Cortex of kidney (tissue), 1 donor: ENCODE measurements at places on chromosomes 13 and 19.

DNA sequence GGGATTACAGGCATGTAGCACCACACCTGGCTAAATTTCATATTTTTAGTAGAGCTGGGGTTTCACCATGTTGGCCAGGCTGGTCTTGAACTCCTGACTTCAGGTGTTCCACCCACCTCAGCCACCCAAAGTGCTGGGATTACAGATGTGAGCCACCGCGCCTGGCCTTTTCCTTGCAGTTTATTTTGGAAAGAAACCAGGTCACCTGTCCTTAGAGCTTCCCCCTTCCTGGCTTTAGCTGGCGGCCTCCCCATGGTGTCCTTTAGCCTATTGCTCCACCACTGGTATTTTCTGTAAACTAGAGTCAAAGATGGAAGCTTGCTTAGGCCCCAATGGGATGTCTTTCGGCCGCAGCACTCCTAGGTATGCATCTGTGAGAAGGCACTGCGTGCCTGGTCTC is 91.2 kb downstream of the DPF1 start:
- no peak for DNase-seq

GRCh38 chr19:13492128-13492527 is 14.2 kb downstream of the CACNA1A start:
- no peak for DNase-seq

GRCh38 chr13:96052656-96053002 is 572 bp downstream of the UGGT2 start:
- DNase-seq: no peak

DNA sequence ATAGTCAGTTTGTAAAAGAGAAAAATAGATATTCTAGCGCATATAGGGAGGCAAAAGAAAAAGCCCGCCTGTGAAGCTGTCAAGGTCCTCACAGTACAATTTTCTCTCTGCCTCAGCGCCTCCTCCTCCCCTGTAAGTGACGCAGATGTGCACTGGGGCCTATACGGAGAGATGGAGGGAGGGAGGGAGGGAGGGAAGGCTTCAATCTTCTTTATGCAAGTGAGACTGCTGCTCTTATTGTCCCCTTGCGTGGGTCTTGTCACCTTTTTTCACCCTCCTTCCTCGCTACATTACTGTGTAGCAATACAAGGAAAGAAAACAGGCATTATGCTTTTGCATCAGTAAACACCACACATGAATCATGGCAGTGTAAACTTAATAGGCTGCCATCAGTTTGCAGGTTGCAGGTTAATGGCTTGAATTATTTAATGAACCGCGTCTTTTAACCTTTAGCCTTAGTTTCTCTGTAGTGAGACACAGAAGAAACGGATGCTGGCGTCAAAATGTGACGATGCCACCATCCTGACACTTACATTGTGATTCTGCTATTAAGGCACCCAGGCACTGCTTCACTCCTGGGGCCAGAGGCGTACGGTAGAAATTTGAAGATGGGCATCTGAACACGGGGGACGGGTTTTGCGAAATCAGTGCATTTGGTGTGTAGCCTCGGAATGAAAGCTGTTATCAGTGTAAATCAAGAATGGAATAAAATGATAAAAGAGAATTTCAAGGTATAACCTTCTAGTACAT is at the start of gene KLHL1:
Gene KLHL1, minus strand, starts transcription at position 97 of the 750 bp plus-strand sequence. CDS start 753 bp downstream, outside the sequence.
- no peak for DNase-seq

GRCh38 chr13:44417446-44417845 is 43.8 kb downstream of the SERP2 start:
- no peak for DNase-seq

DNA sequence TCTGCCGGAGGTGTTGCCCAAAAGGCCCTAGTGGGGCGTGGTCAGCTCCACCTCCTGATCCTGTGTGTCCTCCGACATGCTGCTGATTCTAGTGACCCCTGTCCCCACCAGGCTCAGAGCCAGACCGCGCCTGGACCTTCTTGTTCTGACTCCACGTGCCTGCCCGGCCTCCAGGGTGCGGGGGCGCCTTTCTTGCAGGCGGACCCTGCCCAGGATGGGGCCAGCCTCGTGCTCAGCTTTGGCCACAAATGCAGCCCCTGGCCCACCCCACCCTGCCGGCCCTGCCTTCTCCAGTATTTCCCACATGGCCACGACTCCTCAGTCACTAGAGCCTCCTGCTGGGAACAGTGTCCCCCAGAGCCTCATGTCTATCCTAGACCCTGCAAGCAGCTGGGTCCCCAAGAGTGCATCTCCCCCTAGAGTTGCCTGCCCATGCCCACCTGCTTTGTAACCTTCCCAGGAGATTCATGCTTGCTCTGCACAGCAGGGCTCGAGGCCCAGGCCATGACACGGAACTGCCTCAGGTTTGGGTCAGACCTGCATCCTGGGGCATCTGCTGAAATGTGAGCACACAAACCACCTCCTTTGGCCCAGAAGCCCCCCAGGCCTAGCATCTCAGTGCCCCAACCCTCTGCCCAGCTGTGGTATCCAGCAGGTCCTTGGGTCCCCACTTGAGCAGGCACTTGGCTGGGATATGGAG is 27.0 kb downstream of the TMEM161A start:
- no peak for DNase-seq

- DNase-seq: no peak
These were observed 213.9 kb upstream of the TSHZ3 start for GRCh38 chr19:31562966-31563612.

DNA sequence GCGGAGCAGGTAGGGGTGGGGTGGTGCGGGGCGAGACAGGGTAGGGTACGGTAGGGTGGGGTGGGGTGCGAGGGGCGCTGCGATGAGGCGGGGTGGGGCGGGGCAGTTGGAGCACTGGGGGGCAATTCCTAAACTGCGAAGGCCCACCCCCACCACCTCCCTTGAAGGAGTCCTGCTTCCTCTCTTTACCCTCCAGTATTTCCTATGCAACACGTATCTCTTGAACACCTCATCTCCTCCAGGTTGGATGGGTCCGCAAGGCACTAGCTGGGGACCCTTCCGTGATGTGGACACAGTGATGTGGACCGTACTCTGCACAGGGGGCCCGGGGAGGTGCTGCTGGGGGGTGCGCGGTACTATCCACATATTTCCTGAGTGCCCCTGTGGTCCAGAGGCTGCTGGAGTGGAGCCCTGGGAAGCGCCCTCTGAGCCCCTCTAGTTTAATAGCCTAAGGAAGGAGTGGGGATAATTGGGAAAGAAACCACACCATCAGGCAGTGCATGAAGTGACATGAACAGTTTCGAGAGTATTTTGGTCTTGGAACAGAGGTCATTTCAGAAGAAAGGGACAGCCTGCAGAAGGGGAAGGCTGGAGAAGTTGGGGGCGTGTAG is 1.1 kb downstream of the IL17D start:
- no peak for DNase-seq

- no peak for DNase-seq
These were observed 8.6 kb downstream of the ZBTB7A start for GRCh38 chr19:4057931-4058692.

- no peak for DNase-seq
These were observed 353.3 kb upstream of the HTR2A start for GRCh38 chr13:47250146-47250545.

GRCh38 chr19:5789886-5790558 is 941 bp downstream of the DUS3L start:
- no peak for DNase-seq

GRCh38 chr13:51229101-51229719 is 7.0 kb downstream of the FAM124A start:
- no peak for DNase-seq

- no peak for DNase-seq
These were observed 11.0 kb downstream of the PRKCG start for GRCh38 chr19:53892981-53893325.

DNA sequence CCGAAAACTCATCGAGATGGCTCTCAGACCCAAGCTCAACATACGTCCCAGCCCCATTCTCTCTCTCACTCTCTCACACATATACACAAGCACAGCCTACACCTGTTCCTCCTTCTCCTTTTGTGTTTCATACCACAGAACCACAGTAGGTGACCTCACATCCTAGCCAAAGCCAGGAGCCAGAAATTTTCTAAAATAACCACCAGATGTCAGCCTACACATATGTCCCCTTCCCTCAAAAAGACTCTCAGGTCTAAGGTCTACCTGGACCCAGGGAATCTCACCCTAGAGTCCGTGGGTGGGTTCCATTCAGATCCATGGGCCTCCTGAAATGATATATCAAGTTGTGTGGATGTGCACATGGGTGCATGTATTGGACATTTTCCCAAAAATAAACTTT is 104.2 kb upstream of the IPO5 start:
- no peak for DNase-seq

GRCh38 chr19:41311613-41312012 is 1.6 kb downstream of the CCDC97 start:
- DNase-seq: no peak

DNA sequence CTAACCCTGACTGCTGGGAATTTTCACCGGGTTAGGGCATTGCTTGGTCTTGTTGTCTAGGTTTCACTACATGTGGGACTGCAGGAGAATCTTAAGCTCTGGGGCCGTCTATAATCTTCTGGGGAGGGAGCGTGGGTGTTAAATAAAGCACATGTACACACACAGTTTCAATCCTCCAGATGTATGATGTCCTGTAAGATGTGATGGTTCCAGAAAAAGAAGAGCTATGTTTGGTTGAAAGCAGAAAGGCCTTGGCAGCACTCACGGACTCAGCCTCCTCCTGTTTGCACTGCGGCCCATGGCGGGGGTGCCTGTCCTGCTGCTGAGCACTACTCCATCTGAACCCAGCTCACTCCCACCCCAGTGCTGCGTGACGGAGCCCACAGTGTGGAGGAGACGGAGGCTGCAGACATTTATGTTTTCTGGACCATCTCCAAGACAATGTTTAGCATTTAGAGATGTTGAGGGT is 343.5 kb downstream of the TEX29 start:
- no peak for DNase-seq

DNA sequence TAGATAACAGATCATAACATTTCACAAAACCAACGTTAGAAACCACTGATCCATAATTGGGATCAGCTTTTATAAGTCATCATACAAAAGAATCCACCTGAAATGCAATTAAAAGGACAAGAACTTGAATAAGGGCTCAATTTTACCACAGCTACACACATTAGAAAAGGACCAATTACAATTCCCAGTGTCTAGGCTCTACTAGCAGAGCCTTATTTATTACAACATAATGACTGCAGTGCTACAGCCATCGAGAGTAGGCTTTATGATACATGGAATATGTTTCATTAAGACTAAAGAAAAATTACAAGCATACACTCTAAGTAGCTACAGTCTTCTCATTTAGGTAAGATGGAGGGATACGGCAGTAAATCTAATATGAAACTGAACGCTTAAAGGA is 2.9 kb downstream of the RBM26 start:
- DNase-seq: no peak

DNA sequence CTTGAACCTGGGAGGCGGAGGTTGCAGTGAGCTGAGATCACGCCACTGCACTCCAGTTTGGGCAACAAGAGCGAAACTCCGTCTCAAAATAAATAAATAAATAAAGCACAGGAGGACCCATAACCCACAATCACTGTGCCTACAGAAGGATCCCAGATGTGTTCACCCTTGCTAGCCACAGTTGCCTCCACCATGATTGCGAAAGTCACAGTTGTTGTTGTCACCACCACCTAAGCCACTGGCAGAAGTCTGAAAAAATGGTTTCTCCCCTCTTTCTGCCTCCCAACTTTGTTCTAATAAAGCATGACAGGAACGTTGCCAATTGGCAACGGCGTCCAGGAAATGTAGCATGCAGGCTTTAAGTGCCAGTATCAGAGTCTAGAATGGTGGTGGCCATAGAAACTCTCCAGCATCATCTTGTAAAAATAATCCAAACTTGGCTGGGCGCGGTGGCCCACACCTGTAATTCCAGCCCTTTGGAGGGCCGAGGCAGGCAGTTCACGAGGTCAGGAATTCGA is 2.2 kb upstream of the EPS15L1 start:
- no peak for DNase-seq

- DNase-seq: no peak
These were observed 29.1 kb upstream of the GPI start for GRCh38 chr19:34335914-34336313.

GRCh38 chr19:9735986-9736385 is 32.6 kb downstream of the ZNF846 start:
- no peak for DNase-seq

- no peak for DNase-seq
These were observed 22.1 kb upstream of the OLFM2 start for GRCh38 chr19:9958379-9958821.

DNA sequence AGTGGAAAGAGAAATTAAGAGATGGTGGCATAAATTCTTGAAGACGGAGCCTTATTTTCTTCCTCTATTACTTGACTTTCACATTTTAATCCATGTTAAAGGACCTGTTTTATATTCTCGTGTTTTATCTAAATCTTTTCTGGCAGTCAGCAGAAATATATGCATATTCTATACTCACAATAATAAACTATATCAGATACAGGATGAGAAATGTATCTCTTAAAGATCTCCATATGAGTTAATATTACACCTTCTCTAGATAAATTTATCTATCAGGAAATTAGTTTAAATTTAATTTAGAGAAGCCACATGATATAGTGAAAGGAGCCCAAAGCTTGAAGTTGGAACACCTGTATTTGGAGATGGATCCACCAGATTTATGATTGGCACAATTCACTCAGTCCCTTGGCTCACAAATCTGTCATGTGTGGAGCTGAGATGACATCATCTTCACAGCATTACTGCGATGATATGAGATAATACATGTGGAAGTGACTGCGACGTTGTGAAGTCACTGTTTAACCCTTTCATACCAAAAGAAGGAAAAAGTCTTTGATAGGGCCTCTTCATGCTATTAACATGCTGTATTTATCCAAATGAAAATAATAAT is 216.4 kb downstream of the FGF14 start:
- DNase-seq: no peak

- DNase-seq: no peak
These were observed 17.9 kb upstream of the POMP start for GRCh38 chr13:28640861-28641599.

DNA sequence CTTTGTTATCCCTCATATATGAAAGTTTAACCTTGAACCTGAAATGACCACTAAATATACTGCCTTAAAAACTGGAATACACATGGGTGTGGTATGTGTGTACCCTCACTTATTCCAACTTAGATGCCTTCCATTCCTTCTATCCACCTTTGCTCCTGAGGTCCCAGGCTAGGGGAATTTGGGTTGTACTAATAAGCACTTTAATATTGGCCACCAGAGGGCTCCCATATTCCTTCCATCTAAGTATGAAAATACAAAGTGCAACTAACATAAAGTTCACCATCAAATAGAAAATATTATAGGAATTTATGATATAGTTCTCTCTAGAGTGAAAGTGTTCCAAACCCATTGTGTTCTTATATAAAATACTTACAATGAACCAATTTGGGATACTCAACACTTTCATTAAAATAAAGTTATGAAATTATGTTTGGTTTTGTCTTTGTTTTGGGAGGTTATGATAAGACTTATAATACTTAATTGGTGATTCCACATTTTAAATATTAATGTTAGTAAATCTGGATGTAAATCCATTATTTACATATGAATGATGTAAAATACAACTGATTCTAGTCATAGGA is 62.3 kb downstream of the ITGBL1 start:
- DNase-seq: no peak
